Gastroesophageal sphincter (tissue), 4 donors: ENCODE measurements at places on chromosomes 4 and X. TPM values are rescaled to one million over a fixed set of nuclear protein-coding genes. Genes with fewer than 3 reads are reported as not detected.

DNA sequence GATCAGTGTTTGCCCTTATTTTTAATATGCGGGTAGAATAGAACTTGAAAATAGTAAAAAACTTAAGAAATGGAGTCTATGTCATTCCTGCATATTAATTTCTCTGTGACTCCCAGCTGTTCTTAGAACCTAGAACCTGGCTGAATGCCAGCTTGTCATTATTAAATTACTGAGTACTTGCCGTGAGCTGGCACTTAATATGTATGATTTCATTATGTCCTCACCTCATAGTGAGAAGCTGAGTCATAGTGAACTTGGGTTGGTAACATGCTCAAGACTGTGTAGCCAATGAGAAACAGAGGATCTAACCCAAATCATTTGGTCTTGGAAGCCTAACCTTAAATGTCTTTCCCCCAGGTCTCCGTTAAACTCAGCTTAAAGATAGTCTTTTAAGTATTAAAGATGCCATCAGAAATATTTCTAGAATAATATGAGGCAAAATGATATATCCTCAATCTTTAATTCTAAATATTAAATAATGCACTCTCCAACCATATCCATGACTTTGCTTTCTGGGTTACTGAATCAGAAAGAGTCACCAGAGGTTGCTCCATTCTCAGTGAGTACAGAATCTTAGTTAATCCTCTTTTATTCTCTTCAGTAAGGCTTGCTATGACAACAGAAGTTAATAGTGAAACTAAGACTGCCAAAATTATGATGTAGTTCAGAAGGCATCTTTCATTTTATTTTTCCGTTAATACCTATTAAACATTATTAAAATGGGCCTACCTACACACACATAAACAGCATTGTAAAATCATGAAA lies 58.6 kb upstream of the TLL1 start:
- no peaks in the 10 kb centered on the region for H3K4me1 ChIP-seq
- no peaks in the 10 kb centered on the region for H3K27me3 ChIP-seq
- no peak overlapping the region for H3K4me3 ChIP-seq
- ATAC-seq = no peak
- no peaks in the 10 kb centered on the region for H3K36me3 ChIP-seq

- H3K36me3 ChIP-seq = no peaks in the 10 kb centered on the region
- no peak overlapping the region for H3K27ac ChIP-seq
- H3K27me3 ChIP-seq = no peaks in the 10 kb centered on the region
- no peak overlapping the region for H3K4me3 ChIP-seq
- no peak for ATAC-seq
Observed at GRCh38 chrX:87900320-87900908, 382.8 kb downstream of the KLHL4 start.

F8A1 gene
- total RNA-seq = 6.2 TPM

DNA sequence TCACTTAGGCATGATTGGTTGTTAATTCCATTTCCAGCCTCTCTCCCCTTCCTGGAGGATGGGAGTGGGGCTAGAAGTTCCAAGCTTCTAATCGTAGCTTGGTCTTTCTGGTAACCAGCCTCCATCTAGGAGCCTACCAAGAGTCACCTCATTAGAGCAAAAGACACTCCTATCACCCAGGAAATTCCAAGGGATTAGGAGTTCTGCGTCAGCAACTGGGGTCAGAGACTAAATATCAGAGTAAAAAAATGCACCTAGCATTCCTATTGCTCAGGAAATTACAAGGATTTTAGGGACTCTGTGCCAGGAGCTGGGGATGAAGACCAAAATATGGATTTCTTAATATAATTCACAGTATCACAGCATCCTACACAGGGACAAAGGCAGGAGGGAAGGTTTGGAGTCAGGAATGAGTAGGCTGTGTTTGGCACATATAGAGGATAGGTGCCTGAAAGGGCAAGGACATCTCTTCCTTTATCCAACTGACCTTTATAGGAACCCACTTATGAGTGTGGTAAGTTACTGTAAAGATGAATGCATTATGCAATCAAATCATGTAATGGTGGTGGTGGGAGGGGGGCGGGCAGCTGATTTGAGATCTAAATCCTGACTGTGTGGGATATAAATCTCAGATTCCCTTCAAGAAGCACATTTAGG lies 30.5 kb upstream of the LIMCH1 start:
- no peak overlapping the region for H3K4me3 ChIP-seq
- ATAC-seq = no peak
- peaks cover 6% of the 10 kb centered on the region for H3K36me3 ChIP-seq
- H3K27ac ChIP-seq = no peak overlapping the region
- no peaks in the 10 kb centered on the region for H3K27me3 ChIP-seq
- H3K4me1 ChIP-seq = peaks cover 21% of the 10 kb centered on the region

GRCh38 chr4:114281164-114281960 lies 301.9 kb upstream of the ARSJ start:
- no peaks in the 10 kb centered on the region for H3K36me3 ChIP-seq
- H3K4me1 ChIP-seq = no peaks in the 10 kb centered on the region
- no peak overlapping the region for H3K4me3 ChIP-seq

DNA sequence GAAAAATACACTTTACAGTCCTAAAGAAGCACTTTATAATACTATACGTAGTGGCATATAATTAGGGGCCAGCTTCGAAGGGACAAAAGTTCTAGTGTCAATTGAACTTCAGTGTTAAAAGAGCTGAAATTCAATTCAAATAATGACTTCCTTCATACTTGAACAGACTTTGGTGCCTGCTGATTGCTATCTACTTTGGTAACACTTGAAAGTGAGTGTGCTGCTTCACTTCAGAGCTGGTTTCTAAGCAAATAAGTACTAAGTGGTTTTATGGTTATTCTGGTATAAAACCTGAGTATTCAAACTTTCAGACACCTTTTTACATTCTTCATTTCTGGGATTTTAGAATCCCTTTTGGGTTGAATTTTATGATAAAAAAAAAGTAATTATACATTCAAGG lies 107.0 kb downstream of the SLC4A4 start:
- no peaks in the 10 kb centered on the region for H3K36me3 ChIP-seq
- no peaks in the 10 kb centered on the region for H3K4me1 ChIP-seq
- no peak overlapping the region for H3K4me3 ChIP-seq
- no peak for ATAC-seq
